ENCODE measurements at places on chromosomes 1 and 21.

GRCh38 chr1:109661391-109661790, 5.5 kb downstream of the GSTM4 start:
- no peak for DNase-seq

GRCh38 chr1:29222686-29223085, 8.0 kb downstream of the MECR start:
- no peak for DNase-seq

GRCh38 chr1:190193508-190194115, 284.1 kb downstream of the BRINP3 start:
- no peak for DNase-seq

GRCh38 chr1:185912504-185912903, 178.3 kb downstream of the HMCN1 start:
- DNase-seq, result no peak

DNA sequence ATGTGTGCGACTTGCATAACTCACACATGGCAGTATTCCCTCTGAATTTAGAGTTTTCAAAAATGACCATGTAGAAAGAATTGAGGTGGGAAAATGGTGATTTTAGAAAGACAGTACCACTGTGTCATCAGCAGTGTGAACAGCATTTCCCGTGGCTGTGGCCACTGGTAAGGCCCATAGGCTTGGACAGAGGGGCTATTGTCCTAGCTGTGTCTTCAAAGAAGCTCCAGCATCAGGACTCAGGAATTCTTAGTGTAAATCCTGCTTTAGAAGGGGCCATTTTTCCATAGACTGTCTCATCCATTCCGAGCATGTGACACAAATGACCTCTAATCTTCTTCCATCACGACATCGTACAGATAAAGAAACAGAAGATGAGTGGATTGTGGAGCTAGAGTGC, 119.3 kb upstream of the BACE2 start:
- DNase-seq, result no peak

DNA sequence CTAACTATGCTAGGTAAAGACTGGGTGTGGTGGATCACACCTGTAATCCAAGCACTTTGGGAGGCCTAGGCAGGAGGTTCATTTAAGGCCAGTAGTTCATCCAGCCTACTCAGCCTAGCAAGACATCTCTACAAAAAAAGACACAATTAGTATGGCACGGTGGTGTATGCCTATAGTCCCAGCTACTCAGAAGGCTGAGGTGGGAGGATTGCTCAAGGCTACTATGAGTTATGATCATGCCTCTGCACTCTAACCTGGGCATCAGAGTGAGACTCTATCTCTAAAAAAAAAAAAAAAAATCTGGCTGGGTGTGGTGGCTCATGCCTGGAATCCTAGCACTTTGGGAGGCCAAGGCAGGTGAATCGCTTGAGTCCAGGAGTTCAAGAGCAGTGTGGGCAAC, 21.6 kb downstream of the NUP210L start:
- DNase-seq, result no peak

DNA sequence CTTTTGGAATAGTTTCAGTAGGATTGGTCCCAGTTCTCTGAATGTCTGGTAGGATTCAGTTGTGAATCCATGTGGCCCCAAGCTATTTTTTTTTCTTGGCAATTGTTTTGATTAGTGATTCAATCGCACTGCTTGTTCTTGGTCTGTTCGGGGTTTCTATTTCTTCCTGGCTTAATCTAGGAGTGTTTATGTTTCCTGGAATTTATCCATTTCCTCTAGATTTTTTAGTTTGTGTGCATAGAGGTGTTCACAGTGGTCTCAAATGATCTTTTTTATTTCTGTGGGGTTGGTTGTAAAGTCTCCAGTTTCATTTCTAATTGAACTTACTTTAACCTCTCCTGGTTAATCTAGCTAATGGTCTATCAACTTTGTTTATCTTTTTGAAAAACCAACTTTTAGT, 117.6 kb downstream of the NME7 start:
- no peak for DNase-seq

- no peak for DNase-seq
Observed at GRCh38 chr1:73587080-73587479, 610.9 kb downstream of the LRRIQ3 start.

DNA sequence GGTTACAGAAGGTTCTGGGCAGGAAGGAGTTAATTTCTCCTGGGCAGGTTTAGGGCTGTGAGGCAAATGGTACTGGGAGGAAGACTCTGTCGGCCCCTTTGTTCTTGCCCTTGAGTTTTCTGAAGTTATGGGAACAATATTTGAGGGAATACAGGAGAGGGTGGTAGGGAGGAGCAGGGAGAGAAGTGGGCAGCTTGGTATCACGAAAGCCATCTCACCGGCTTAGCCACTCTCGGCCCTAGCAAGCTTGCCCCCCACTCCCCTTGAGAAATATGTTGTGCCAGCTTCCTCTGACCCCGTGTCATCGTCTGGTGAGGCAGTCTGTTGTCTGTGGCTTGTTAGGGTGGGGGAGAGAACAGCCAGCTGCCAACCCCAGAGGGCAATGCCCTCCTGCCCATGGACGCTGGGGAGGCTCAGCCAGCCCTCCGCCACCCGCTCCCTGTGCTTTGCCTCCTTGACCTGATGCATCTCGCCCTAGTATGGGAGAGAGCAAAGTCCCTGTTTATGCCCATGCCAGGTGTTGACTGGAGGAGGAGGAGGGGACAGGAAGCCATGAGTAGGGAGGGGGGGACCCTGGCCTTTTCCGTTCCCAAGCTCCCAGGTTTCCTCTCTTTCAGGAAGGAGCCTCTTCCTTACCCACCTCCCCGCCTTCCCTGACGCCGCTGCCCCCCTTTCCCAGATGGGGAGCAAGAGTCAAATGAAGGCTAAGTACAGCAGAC, 1.2 kb downstream of the EFNA1 start:
- DNase-seq, result no peak

DNA sequence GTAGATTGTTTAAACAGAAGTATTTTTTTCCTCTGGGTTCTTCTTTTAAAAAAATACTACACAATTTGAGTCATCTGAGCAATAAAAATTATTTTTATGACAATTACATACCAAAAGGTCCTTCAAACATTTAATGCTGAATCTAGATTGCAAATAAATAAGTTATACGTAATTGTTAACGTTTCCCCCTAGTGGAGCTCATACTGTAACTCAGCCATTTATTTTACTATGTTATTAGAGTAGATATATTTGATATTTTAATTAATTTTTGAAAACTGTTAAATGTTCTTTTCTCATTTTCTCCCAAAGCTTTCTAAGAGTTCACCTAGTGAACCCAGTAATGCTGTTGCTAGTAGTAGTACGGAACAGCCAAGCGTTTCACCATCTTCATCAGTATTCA, 33.5 kb downstream of the ZMYM1 start:
- no peak for DNase-seq

- no peak for DNase-seq
Observed at GRCh38 chr1:229756666-229757065, 130.6 kb downstream of the URB2 start.

DNA sequence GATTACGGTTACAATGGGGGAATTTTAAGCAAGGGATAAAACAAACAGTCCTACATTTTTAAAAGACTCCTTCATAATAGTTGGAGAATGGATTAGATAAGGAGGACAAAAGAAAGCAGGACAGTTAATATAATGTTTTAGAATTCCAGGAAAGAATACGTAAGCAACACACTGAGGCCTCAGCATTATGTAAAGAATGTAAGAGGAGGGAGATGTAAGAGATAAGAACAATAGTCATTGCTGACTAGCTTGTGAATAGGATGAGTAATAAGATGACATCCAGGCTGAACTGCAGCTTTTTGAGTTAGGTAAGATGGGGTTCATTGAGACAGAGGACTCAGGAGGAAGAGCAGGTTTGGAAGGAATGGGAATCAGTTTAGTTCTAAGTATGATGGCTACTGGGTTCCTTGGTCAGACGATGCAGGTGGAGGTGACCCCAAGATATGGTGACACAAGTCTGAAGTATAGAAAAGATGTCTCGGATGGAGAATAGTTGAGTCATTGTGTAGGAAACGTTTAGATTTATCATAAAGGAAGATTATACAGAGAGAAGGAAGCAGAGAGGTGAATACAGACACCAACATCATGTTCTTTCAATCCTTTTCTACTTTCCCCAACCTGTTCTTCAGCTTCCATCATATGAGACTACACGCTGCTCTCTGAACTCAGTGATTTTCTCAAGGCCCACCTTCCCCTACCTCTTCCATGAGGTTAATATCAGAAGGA, 372.8 kb downstream of the PTBP2 start:
- DNase-seq, result no peak

GRCh38 chr1:16289959-16290358, 53.0 kb upstream of the CPLANE2 start:
- no peak for DNase-seq

GRCh38 chr21:34268493-34268892, 95.3 kb upstream of the KCNE2 start:
- no peak for DNase-seq

- no peak for DNase-seq
Observed at GRCh38 chr1:184535191-184535970, 148.6 kb downstream of the C1orf21 start.

- no peak for DNase-seq
Observed at GRCh38 chr1:43931711-43932660, 1.6 kb upstream of the ARTN start.

- DNase-seq, result no peak
Observed at GRCh38 chr1:78029793-78030192, 16.0 kb upstream of the GIPC2 start.

DNA sequence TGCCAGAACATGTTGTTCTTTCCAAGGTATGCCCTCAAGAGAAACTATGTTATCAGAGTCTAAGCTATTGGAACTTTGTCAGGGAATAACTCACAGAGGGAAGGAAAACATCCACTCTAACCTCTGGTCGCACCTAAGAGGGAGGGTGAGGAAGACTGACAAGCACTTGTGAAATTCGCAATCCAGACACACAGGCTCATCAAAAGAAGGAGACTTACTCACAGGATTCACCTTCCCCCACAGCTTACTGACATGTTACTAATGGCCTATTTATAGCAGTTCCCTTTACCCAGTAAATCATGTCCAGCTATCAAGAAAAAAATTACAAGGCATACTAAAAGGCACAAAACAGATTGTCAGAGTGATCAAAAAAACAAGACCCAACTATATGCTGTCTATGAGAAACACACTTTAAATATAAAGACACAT, 36.9 kb downstream of the WDR64 start:
- DNase-seq, result no peak

- no peak for DNase-seq
Observed at GRCh38 chr1:24992761-24993211, 62.7 kb upstream of the RUNX3 start.

DNA sequence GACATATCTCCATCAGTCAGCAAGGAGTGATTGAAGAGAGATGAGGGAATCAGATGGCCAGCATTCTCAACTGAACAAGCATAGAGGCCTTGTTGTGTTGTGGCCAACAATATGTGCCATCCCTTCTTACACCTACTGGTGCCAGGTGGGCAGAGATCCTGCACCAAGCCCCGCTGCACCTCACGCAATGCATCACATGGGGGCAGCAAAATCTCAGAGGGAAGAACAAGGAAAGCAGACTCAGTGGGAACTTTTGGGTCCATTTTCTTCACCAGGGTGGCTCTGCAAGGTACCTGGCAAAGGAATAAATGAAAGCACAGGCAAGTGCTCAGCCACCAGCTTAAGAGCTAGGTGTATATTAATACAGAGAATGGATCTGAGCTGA, 33.2 kb downstream of the HSD3B2 start:
- no peak for DNase-seq

- no peak for DNase-seq
Observed at GRCh38 chr21:44962403-44962966, 22.7 kb downstream of the SLX9 start.

DNA sequence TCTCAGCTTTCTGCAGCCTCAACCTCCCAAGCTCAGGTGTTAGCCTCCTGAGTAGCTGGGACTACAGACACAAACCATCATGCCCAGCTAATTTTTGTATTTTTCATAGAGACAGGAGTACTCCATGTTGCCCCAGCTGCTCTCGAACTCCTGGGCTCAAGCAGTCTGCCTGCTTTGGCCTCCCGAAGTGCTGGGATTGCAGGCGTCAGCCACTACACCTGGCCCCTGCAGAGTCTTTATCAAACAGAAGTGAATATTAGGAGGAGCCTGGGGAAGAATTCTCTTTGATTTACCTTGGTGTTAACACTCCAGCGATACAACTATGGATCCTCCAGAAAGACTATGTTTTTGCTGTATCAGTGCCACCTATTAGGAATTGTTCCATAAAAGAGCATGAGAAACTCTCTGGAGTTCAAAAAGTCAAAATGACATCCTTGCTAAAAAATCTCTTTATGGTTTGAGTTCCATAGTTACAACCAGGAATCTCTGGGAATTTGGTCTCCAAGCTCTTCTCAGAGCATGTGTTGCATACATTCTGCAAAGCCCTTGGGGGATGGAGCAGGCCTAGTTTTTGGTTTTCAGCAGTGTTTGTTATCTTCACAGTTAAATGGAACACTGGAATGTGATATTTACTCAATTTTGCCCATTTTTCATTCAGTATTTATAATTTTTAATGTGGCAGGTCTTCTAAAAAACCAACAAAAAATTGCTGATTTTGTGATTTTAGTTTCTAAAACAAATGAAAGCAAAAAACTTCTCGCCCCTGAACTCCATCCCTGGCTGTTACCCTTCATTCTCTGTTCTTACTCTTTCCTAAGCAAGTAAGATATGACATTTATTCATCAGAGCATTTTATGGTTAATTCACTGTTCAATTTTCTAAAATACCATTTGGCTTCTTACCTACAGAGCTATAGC, 77.3 kb downstream of the OLFML2B start:
- no peak for DNase-seq

GRCh38 chr1:171954361-171954760, 113.1 kb downstream of the DNM3 start:
- no peak for DNase-seq

DNA sequence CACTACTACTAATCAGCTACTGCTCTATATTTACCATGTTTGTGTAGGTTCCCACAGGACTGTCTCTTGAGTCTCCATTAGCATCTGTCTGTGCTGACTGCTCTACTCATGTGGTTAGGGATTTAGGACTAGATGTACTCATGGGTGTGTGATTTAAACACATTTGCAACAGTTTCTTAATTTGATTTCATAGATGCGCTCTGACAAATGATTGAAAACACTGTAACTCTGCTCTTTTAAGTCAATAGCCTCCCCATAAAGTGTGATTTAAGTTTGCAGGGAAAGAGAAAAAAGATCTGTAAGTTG, 809.3 kb downstream of the NCAM2 start:
- no peak for DNase-seq

DNA sequence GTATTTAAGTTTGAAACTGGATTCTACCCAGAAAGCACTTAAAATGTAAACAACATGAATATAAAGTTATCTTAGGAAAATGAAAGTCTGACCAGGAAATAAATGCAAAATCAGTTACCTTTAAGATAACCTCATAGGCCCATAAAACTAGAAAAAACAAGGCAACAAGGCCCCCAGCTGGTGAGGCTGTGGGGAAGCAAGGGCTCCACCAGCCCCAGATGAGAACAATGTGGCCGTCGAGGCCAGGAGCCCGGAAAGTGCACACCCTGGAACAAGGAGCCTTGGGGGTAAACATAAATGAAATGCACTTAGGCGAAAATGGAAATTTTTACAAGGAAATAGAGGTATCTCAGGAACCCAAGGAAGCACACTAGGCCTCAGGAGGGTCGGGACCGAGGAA, 37.9 kb upstream of the BMP8B start:
- no peak for DNase-seq

GRCh38 chr1:84758968-84759491, 68.8 kb upstream of the SSX2IP start:
- DNase-seq, result no peak

GRCh38 chr1:2050461-2050792, 216 bp downstream of the PRKCZ start:
- DNase-seq, result no peak
